CD4-positive, alpha-beta T cell treated with Interferon alpha-2 for 1 hour (primary cell): ENCODE measurements at places on chromosomes 5 and 9.

DNA sequence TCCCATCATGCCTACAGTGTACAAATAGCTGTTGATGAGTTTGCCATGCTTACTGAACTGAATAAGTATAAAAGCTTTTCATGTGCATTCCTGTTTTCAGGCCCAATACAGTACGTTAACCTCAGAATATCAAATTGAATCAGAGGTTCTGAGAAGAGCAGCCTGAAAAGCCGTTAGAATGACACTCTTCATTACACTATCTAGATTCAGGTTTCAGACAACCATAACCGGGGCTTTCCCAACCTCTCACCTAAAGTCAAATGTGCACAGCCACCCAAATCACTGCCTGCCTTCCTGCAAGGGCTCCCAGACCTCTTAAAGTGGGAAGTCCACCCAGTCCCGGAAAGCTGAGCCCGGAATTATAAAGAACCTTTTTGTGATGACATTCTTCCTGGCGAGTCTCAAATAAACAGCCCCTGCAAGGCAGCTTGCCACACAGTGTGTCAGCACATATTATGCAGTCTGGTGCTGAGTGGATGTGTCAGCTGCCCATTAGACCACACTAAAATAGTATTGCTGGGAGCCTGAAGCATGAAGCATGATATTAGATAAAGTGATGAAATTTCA lies 245.8 kb downstream of the TLE4 start:
- no peak for DNase-seq

DNA sequence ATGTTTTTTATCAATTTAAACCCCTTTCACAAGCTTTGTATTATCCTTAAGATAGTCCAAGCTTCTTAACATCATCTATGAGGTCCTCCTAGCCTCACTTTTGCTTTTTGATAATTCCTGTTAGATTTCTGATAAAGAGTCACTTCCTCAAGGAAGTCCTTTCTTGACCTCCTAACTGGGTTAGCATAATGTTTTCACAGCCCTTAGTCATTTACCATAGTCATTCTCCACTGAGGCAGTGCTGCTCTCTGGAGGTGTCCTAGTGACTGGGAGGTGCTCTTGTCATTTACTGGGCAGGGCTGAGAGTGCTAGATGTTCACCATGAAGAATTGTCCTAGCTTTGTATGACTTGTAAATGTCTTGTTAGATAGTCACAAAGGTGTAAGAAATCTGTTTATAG lies 26.4 kb downstream of the TNPO1 start:
- DNase-seq: peak; percentile 4

GRCh38 chr9:134737842-134738580 lies 96.4 kb downstream of the COL5A1 start:
- no peak for DNase-seq

DNA sequence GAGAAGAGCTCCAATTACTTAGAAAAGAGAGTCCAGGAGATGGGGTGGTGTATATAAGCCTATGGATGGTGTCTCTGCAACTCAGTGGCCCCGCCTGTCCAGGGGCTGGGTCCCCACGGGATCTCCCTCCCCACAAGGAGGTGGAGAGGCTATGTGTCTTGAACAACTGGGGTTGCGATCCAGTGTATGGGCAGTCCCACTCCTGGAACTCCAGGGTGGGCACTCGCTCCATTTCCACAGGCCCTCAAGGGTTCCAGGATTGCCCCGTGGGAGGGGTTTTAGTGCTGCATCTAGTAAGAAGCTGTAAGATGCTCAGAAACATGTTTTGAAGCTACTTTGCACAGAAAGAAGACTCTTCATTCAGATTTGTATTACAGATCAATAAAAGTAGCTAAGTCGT lies 558 bp upstream of the SMAD5 start:
- DNase-seq: no peak

DNA sequence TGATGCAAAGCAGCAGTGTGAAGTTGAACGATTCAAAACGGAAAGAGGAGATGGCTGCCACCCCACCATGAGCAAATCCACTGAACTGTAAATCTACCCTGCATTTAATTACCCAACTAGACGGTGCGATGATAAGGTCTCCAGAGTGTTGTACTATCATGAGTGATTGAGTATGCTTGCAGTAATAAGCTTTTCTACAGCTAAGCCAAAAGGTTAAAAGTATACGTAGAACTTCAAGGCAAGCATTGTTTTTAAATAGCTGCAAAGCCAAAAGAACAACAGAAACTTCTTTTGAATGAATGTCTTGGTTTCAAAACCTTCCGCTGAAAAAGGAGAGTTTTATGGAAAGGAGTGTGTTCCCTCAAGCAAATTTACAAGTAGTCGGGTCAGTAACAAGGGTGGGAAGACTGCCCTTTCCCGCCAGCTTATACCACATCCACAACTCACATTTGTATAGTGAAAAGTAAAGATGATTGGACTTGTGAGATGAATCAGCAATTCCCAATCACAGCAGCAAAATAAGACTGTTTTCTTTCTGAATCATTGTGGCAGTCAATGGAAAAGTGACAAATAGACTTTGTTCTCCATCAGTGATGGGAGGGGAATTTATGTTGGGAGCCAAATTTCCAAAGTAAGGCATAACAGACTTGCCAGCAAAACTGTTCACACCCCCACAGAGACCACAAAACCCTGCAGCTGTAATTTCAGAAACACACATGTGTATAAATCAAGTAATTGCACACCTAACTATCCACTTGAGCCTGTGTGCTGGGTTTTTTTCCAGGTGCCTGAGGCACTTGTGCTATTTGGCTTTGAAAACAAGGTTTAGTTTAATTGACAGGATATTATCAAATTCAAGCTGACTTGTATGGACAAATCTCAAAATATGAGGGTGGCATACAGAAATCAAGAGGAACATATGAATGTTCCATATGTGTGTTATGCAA lies 407.7 kb upstream of the GRAMD2B start:
- no peak for DNase-seq

DNA sequence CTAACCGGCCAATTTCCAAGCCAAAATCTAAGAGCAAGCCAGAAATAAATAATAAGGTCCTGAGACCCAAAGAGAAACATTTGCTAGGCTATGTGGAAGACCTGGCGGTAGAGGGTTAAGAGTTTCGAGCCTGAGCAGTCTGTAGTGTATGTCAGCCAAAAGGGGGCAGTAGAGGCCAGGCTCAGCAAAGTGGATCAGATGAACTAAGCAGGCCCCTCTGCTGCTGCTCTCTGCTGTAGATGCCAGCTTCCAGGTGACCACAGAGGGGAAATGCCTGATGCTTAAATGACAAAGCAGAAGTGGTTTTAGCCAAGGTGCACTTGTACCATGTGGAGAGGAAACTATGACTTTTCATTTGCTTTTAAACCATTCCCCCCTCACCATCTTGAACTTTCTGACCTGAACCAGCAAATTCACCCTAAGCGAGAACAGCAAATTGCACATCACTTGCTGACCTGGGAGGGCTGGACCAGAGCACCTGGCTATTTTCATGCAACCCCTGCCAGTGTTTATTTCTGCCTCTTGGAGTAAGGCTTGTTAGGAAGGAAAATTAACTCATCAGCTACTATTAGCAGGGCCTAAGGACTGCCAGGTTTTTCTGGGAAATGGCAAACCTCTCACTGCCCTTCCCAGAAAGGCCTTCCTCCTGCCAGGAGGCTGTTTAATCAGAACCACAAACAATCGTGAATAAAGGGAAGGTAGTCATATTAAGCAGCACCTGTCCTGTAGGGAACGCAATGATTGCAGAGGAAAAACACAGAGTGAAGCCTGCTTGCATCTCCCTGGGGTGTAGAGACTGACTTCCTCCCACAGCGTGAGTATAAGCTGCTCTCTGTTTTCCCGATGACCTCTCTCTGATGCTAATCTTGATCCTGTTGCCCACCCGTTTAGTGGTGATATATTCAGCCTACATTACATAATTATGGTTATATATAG lies 818.2 kb downstream of the TLR4 start:
- DNase-seq: no peak

- no peak for DNase-seq
Observed at GRCh38 chr5:81202655-81203054, 30.5 kb upstream of the CKMT2 start.

GRCh38 chr9:116705531-116705930 lies 18.4 kb downstream of the TRIM32 start:
- no peak for DNase-seq

- no peak for DNase-seq
Observed at GRCh38 chr5:149886692-149887470, 57.7 kb downstream of the PDE6A start.

DNA sequence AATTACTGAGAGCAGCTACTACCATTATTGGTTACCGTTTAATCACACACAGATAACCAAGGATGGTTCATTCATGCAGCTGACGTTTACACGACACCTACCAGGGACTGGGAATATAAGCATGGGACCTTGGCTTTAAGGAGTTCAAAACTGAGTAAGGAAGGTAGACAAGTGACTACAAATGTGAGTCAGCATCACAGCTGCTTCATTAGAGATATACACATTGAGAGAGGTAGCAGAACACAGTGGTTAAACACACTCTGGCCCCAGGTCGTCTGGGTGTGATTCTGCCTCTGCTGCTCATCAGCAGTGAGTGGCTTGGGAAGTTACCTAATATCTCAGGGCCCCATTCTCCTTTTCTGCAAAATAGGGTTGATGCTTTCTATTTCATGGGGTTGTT lies 268.6 kb downstream of the NR3C1 start:
- no peak for DNase-seq

- DNase-seq: no peak
Observed at GRCh38 chr9:93471124-93471523, 17.7 kb upstream of the FAM120AOS start.

DNA sequence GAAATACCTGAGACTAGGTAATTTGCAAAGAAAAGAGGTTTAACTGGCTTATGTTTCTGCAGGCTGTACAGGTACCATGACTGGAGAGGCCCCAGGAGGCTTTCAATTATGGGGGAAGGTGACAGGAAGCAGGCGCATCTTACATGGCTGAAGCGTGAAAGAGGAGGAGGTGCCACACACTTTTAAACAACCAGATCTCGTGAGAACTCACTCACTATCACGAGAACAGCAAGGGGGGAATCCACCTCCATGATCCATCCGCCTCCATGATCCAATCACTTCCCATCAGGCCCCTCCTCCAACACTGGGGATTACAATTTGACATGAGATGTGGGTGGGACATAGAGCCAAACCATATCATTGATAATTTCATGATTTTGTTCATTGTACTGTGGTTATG lies 2.5 kb upstream of the MED27 start:
- DNase-seq: no peak

GRCh38 chr5:171927345-171927941 lies 79.0 kb downstream of the FBXW11 start:
- DNase-seq: no peak

DNA sequence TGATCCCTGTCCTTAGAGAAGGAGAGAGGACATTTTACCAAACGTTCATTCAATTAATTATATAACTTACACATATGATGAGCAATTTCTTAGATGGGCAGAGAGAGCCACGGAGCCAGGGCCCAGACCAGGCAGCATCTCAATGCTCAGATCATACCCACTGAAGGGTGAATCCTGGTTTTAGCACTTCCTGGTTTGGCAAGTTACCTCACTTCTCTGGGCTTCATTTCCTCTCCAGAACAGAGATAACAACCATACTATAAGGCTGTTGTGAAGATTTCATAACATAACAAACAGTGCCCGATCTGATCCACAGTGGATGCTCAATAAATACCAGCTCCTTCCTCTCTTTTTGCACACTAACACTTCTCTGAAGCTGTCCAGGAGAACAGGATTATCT lies 271.1 kb downstream of the DENND1A start:
- no peak for DNase-seq

GRCh38 chr5:172749881-172750633 lies 20.9 kb downstream of the DUSP1 start:
- DNase-seq: no peak

DNA sequence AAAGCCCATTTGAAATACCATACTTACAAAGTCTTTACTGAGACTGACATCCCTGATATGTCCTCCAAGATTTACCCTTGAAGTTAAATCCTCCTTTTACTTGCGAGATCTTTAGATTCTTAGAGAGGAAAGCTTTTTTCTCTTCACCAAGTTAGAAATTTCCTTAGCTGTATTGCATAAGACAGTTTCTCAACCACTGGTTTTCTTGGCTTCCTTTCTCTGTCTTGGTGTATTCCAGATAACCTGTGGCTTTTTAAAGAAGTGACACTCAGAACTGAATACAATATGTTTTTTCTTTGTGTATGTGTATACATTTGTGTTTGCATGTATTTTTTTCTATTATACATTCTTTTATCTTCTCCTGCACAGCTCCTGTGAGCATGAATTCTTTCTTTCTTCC lies 65.0 kb downstream of the SNCAIP start:
- DNase-seq: no peak

- no peak for DNase-seq
Observed at GRCh38 chr5:1037123-1037670, 28.6 kb downstream of the NKD2 start.

GRCh38 chr9:120456218-120456617 lies 123.7 kb downstream of the CDK5RAP2 start:
- no peak for DNase-seq

GRCh38 chr9:13278023-13278367 lies 1.5 kb downstream of the MPDZ start:
- DNase-seq: no peak

DNA sequence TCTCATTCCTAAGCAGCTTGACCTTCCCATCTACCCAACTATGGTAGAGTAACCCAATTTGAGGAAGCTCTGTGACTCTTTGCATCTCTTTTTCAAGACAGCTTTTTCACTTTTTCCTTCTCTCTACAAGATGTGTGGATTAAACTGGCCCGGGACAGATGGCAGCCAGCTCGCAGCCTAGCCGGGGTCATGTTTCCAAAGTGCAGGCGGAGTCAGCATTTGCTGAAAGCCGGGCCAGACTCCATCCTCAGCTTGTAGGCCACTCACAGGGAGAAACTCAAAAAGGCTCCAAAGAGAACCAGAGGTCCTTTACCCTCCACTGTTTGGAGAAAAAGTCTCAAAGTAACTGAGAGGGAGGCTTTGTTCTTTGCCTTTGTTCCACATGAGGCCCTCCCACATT lies 286.8 kb upstream of the PANK3 start:
- no peak for DNase-seq

DNA sequence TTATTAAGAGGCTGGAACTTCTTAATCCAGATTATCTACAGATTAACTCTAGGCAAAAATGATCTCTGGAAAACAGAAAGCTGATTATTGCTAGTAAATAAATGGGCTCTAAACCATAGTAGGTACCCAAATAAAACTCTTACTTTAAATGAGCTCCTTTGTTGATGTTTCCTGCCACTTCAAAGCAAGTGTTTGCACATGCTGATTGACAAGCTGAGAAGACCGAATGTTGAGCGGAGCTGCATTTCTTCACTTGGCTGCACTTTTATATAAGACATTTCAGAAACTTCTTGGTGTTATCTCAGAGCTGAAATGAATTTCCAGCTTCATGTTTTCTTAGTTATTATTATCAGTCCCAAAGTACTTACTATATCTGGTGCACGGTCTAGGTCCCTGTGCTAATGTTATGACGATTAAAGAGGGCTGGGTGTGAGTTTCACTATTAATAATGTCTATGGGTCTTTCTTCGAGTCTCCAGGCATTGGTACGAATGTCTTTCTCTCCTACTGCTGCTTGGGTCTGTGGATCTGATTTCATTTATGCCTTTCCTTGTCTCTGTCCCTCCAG lies 58.6 kb upstream of the CTXN3 start:
- DNase-seq: no peak

- DNase-seq: no peak
Observed at GRCh38 chr5:68729678-68730077, 364.1 kb upstream of the SLC30A5 start.

- peak; percentile 47 for DNase-seq
Observed at GRCh38 chr9:99430301-99430700, 208.2 kb downstream of the SEC61B start.

- no peak for DNase-seq
Observed at GRCh38 chr5:92641031-92641962, 939.7 kb downstream of the NR2F1-AS1 start.

- no peak for DNase-seq
Observed at GRCh38 chr9:16121601-16122286, 568.9 kb downstream of the CCDC171 start.

GRCh38 chr5:93596310-93596675 lies 13.3 kb downstream of the NR2F1 start:
- DNase-seq: no peak
